ENCODE measurements at places on chromosomes 7 and 10.

GRCh38 chr10:72233621-72234020, 17.5 kb upstream of the ASCC1 start:
- no peak for DNase-seq

GRCh38 chr7:31857172-31857571, 170.2 kb downstream of the PPP1R17 start:
- no peak for DNase-seq

DNA sequence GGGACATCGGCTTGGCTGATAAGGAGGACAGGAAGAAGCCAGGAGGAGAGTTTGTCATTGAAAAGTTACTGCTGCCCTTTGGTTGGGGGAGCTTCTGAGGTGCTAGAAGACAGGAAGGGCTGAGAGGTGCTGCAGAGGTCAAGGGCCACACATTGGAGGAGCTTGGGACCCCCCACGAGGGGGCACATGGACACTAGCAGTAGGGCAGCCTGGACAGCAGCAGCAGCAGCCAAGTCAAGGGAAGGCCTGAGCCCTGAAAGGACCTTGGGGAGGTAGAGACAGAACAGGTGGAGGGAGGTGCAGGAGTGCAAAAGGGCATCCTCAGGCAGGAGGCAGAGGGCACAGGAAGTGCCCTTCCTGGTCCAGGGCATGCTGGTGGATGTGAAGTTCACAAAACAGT, 439.7 kb upstream of the IGFBP3 start:
- no peak for DNase-seq

- no peak for DNase-seq
Measured at GRCh38 chr7:35267411-35267810, 13.5 kb upstream of the TBX20 start.

GRCh38 chr10:35306852-35307251, 29.5 kb upstream of the CCNY start:
- DNase-seq: no peak

GRCh38 chr10:52662256-52662655, 110.3 kb downstream of the MBL2 start:
- no peak for DNase-seq

- DNase-seq: no peak
Measured at GRCh38 chr7:103936558-103936957, 52.9 kb downstream of the RELN start.

GRCh38 chr10:132962623-132963429, 20.5 kb upstream of the CFAP46 start:
- DNase-seq: no peak

- DNase-seq: no peak
Measured at GRCh38 chr10:62511238-62511637, 137.1 kb downstream of the ZNF365 start.

- DNase-seq: no peak
Measured at GRCh38 chr7:52355053-52355452, 680.4 kb upstream of the POM121L12 start.

GRCh38 chr10:19570991-19571390, 245.2 kb upstream of the PLXDC2 start:
- no peak for DNase-seq

- DNase-seq: no peak
Measured at GRCh38 chr7:148835854-148836253, 48.2 kb downstream of the EZH2 start.

GRCh38 chr7:28026237-28026636, 154.4 kb downstream of the JAZF1 start:
- no peak for DNase-seq

GRCh38 chr7:67671006-67671548, 674.4 kb downstream of the TYW1 start:
- DNase-seq: no peak

DNA sequence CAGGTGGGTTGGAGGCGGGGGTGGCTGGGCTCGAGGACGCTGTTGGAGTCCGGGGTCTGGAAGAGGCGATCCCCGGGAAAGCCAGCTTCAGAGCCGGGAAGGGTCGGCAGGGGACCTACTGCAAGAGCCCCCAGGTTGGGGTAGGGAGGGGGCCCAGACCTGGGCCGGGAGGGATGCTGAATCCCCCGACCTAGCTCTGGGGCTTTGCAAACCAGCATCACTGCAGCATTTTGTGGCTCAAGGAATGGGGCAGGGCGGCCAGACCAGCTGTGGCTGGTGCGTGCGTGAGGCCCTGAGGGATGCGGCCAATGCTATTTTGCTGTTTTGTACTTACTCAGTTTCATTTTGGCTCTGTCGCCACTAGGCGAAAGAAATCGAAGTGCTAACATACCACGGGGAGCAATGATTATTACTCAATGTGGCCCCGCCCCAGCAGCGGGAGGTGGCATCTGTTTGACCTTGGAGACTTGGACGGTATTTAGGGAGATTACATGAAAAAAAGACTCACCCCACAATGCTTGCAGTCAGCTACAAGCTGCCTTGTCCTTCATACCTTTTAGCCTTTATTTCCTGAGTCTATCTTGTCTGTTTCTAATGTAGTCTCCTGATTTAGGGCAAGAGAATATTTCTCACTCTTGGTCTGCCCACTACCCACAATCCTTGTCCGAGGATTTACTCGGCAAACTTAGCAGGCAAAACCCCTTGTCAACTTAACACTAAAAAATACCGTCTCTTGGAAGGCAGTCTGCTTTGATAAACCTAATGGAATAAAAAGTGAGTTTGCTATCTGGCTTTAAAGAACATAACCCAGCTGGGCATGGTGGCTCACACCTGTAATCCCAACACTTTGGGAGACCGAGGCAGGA, 16.2 kb downstream of the HSPB1 start:
- peak; percentile 49 for DNase-seq

DNA sequence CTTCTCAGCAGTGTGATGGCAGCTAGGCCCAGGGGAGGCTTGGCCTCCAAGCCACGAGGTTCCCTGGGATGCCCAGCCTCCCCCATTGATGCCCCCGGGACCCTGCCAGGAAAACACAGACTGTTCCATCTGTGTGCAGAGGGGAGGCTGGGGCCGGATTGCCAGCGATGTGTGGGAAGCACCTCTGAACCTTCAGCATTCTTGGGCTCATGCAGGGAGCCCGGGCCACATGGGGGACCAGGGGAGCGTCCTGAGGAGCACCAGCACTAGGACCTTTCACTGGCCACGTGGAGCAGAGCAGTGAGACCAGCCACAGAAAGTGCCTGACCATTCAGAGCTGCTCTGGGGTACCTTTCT, 2.6 kb downstream of the IMPDH1 start:
- no peak for DNase-seq

- no peak for DNase-seq
Measured at GRCh38 chr10:114290038-114290437, 51.0 kb downstream of the VWA2 start.

DNA sequence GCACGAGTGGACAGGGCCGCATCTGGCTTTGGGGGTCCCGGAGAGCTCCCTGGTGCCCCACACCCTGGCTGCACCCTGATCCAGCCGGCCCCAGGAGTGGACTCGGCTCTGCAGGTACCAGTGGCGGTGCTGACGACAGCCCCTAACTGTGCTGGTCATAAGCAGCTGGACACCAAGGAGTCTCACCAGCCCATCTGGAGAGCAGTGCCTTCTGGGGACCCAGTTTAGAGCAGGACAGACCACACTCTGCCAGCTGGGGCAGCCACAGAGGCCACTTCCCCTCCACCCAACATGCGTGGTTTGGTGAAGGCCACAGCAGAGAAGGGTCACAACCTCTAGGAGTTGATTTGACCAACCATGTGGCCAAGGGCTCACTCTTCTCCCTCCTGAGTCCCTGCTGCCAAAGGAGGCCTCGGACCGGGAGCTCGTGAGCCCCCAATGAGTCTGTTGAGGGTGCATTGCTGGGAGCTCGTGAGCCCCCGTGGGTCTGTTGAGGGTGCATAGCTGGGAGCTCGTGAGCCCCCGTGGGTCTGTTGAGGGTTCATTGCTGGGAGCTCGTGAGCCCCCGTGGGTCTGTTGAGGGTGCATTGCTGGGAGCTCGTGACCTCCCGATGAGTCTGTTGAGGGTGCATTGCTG, 16.0 kb upstream of the INPP5A start:
- DNase-seq: no peak

- DNase-seq: no peak
Measured at GRCh38 chr10:8531116-8531515, 476.6 kb downstream of the GATA3 start.

- DNase-seq: no peak
Measured at GRCh38 chr7:155372782-155373358, 75.2 kb downstream of the INSIG1 start.
